CD14-positive monocyte (primary cell): ENCODE measurements at places on chromosomes 5 and 9.

GRCh38 chr9:118529624-118530214 is 825.5 kb downstream of the TLR4 start:
- no peak for DNase-seq

- DNase-seq, result peak; percentile 80
These were observed 13.6 kb downstream of the OTULINL start for GRCh38 chr5:14595189-14595588.

GRCh38 chr9:126834672-126835071 is 25.8 kb upstream of the ZBTB34 start:
- DNase-seq, result no peak

DNA sequence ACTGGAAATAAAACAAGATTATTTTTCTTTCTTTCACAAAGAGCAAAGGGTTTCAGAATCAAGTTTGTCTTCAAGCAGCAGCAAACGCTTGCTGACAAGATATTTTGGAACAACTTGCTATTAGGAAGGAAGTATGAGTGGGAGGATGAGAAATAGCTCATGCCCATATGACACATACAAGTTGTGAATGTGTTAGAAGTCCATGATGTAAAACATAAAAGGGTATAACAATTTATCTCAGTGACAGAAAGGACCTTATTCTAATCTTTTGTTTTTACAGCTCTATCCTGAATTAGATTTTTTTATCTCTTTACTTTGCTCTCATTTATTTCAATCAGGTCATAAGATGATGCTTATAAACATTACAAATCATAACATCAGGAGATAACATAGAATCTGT is 516.6 kb upstream of the MEF2C start:
- DNase-seq, result peak; percentile 55

GRCh38 chr5:72559866-72560766 is 52.9 kb upstream of the ZNF366 start:
- DNase-seq, result no peak

GRCh38 chr5:38921174-38921573 is 75.4 kb downstream of the OSMR start:
- DNase-seq, result no peak
